GM20000 (cell line): ENCODE measurements at places on chromosomes 12 and 14.

DNA sequence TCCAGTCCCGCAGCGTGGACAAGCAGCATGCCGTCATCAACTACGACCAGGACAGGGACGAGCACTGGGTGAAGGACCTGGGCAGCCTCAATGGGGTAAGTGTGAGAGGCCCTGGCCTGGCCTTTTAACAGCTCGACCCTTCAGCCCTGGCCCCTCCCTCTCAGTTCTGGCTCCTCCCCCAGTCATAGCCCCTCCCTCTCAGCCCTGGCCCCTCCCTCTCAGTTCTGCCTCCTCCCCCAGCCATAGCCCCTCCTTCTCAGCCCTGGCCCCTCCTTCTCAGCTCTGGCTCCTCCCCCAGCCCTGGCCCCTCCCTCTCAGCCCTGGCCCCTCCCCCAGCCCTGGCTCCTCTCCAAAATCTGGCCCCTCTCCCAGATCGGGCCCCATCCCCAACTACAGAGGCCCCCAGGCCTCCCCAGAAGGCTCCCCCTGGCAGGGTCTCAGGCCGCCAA, 11.2 kb downstream of the CEP170B start:
- peak; percentile 77 for DNase-seq

DNA sequence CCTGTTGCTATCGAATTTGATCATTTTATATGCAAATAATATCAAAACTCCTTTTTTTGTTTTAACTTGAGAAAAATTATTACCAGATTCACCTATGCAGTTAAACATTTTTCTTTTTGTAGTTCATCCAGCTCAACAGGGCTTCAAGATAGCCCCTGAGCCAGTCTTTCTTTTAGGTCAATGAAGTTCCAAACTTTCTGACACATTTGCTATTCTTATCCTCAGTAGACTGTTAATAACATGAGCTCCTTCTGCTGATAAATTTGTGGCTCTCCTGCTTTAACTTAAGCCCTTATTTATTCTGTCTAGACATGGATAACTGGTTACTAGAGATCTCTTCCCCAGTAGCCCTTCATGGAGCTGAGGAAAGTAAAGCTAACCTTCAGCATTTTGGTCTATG, 33.2 kb upstream of the SSPN start:
- DNase-seq = no peak

GRCh38 chr12:77837876-77838291, 7.2 kb downstream of the NAV3 start:
- no peak for DNase-seq

GRCh38 chr12:120079411-120080400, 36.8 kb downstream of the RAB35 start:
- DNase-seq = no peak

GRCh38 chr12:117377758-117378157, 16.3 kb upstream of the NOS1 start:
- no peak for DNase-seq

- DNase-seq = no peak
These were observed 87.9 kb upstream of the AVPR1A start for GRCh38 chr12:63238892-63239291.

DNA sequence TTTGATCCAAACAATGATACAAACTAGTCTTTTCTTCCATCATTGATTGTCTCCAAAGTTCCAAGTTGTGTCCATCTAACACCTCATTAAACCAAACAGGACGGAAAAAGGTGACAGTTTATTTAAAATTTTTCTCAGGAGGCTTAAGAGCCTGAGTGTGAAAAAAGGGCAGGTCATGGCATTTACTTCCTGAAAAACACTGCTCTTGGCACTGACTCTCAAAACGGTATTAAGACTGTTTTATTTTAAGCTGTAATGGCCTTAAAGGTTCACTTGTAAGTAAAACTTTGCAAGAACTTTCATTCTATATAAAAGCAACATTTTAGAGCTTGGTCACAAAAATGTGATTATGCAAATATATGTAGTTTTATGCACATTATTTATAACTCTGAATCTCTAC, 222.5 kb downstream of the SLC2A13 start:
- no peak for DNase-seq

DNA sequence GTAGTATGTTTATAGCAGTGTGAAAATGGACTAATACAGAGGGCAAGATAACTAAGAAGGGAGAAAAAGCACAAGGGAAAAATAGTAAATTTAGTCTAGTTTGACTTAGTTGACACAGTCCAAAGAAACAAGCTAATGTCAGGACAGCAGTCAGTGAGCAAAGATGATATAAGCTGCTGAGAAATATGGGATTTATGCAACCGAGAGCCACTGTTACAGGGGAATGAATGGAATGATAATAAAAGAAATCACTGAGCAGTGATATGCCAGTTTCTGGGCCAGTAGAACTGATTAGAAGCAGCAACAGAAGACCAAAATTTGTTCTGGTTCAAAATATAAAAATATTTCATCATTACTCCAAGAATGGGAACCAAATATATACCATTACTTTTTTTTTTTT, 60.1 kb downstream of the R3HDM2 start:
- DNase-seq = no peak

DNA sequence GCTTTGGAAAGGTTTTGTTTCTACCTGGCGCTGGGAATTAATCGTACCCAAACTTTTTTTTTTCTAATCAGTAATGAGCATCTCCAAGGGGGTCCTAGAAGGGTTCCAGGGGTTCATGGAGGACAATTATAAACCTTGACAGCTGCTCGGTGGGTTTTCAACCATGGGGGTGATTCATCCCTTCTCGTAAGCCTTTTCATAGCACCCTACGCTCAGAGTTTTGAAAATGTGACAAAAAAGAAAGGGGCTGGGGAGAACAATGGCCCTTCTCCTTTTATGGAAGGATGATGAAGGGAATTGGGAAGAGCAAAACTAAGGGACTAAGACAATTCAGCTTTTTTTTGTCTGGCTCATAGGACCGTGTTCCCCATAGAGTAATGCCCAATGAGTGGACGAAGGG, 196.7 kb downstream of the ZFP36L1 start:
- no peak for DNase-seq

- DNase-seq = no peak
These were observed 194.5 kb upstream of the GZMB start for GRCh38 chr14:24828486-24828885.

DNA sequence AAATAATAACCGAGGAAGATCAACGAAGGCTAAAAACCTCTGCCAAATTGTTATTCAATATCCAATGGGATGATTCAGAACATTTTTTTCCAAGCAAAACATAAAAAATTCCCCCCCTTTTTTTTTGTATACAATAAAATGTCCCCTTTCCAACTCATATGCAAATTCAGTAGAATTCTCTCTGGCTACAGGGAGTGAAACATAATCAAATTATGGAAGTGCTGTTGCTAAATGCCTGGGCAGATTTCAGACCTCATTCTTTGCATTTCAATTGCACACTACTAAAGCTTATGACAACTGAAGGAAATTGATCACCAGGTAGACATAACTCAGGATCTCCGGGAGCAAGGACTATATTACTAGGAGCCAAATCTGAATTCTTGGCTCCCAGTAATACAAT, 51.0 kb downstream of the LMNTD1 start:
- DNase-seq = no peak

DNA sequence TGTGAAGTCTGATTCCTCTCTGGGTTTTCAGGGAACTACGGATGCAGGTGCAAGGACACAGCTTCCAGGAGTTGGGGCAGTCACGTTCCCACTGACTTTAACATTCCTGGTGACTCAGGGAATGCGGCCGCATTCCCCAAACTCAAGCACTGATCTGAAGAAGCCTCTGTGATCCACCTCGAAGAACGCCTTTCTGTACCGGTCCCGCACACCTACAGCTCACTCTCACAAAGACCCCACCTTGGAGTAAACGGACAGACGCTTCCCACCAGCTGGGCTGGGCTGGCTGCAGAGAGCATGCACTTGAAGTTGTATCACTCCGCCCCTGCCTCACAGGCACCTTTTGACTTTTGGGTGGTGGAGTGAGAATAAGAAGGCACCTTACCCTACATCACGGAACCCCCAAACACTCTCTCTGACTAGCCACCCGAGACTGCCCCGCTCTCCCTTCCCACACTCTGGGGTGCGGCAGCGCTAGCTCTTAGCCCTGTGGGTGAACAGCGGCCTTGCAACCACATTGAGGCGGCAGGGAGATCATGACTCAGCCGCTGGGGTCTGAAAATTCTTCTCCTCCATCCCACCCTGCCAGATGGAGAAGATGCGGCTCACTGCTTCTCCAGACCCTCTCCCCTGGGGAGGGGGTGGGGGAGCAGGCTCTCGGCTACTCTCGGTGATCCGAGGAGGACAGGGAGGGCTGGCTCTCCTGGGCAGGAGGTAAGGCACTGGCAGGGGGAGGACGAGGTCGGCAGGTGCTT, 23.7 kb upstream of the HDAC7 start:
- DNase-seq = no peak

GRCh38 chr14:56324454-56324853, 206.2 kb downstream of the PELI2 start:
- no peak for DNase-seq

- DNase-seq = no peak
These were observed at the start of gene LRCOL1 for GRCh38 chr12:132610051-132610759. LRCOL1 (minus strand) TSS chr12:132610582; CDS start chr12:132606251, 4,331 bp downstream.

DNA sequence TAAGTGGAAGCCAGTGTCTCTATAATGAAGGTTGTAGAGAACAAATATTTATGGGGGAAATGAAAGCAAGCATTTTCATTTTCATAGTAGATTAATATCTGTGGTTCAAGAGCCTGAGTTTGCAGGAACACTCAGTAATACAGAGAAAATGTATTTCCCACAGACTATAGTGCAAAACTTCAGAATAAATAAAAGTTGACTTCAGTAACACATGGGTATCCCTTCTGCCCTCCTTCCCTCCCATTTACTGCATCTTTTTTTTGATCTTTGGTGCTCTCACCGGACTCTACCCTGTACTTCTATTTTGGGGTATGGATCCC, 75.3 kb upstream of the AMN1 start:
- DNase-seq = peak; percentile 68

GRCh38 chr12:7188562-7189397, 706 bp upstream of the PEX5 start:
- DNase-seq = peak; percentile 65

DNA sequence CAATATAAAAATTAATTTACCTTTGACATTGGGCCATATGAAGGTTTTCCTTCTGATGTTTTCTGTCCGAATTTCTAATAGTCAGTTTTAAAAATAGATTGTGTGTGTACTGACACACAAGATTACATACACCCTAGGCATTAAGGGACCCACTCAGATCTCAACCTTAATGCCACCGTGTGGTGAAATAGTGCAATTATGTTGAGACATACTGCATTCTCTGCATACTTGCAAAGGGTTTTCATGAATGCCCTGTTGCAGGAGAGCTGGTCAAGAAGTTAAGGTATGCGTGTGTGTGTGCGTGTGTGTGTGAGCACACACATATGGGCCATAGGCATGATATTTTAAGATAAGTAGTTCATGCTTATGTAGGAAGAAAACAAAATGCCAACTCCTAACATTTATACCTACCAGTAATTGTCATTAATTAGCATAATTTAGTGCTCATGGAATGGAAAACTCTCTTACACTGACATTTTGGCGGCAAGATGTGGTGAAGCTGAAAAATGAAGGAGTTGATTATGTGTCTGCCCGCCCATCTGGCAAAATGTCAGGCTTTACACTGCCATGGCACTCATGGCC, 58.8 kb downstream of the PIK3C2G start:
- DNase-seq = peak; percentile 25

DNA sequence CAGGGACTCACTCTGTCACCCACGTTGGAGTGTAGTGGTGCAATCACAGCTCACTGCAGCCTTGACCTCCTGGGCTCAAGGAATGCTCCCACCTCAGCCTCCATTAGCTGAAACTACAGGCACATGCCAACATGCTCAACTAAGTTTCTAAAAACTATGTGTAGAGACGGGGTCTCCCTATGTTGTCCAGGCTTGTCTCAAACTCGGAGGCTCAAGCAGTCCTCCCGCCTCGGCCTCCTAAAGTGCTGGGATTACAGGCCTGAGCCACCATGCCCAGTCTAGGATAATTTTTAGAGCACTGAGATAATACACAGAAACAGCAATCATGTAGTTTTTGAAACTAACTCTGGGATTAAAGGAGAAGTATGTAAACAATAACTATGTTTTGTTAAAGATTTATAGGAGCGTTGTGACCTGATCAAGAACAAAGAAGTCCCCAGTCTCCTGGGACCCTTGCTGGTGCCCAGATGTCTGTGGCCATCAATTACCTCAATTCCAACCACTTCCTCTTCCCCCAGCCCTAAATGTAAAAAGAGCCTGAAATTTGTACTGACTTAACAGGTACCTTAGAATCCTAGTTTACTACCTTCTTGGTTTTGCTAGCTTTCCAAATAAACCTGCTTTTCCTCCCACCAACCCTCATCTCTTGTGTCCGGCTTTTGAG, 28.9 kb upstream of the EGLN3 start:
- no peak for DNase-seq

DNA sequence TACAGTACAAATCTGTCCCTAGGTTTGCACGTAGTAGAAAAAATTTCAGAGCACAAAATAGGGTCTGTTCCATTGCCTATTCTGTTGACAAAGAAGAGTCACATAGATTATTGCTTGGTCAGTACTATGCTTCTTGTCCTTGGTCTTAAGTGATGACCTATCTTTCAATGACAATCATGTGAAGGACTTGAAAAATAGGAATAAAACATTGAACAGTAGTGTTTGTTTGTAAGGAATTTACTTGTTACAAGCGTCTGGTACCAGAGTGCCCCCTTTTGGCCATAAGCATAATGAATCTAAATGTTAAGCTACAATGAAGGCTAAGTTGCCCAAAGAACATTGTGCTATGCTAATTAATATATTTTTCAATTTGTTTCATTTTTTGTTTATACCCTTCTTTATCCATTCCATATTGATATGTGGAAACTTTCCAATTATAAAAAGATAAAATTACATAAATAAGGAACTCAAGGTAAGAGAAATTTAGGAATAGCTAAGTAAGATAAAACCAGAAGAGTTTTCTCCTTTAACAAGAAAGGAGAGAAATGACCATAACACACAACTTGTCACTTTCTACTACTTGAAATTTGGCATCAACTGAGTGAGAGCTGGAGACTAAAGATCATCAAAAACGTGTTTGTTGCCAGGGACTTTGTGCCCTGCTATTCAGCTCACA, 204.7 kb downstream of the EPS8 start:
- peak; percentile 31 for DNase-seq

DNA sequence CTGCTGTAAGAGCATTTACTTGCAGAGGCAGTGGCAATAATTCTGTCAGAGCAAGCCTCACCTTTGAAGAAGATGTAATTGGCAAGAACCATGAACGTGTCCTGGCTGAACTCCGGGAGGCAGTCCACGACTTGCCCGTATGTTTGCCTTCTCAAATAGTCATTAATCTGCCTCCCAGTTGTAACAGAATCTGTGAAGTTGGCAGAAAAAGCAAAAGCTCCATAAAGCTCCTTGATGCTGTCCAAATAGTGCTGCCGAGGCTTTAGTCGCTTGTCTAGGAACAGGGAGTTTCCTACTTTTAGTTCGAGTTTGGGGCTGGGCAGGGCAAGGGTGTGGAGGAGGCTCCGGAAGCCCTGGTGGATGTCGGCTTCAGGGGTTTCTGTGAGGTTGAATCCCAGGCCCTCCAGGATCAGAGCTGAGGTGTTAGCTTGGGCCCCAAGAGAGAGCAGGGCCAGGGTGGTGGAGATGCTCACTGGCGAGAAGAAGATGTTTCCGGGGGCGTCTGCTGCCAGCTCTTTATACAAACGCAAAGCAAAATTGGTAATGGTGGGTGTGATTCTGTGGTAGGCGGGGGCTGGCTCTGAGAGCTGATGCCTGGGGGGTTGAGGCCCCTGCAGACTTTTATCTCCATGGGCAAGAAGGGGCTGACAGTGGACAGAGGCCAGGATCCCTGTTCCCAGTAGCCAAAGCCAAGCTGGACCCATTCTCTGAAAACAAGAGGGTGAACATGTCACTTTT, 4.4 kb downstream of the SERPINA11 start:
- DNase-seq = no peak

GRCh38 chr12:3190101-3190500, 112.9 kb downstream of the TSPAN9 start:
- no peak for DNase-seq
